Neuronal stem cell (in vitro differentiated cells): ENCODE measurements at places on chromosomes 7 and 10.
A peak's percentile ranks its signal among the peaks of the same experiment; 100 is the strongest.

DNA sequence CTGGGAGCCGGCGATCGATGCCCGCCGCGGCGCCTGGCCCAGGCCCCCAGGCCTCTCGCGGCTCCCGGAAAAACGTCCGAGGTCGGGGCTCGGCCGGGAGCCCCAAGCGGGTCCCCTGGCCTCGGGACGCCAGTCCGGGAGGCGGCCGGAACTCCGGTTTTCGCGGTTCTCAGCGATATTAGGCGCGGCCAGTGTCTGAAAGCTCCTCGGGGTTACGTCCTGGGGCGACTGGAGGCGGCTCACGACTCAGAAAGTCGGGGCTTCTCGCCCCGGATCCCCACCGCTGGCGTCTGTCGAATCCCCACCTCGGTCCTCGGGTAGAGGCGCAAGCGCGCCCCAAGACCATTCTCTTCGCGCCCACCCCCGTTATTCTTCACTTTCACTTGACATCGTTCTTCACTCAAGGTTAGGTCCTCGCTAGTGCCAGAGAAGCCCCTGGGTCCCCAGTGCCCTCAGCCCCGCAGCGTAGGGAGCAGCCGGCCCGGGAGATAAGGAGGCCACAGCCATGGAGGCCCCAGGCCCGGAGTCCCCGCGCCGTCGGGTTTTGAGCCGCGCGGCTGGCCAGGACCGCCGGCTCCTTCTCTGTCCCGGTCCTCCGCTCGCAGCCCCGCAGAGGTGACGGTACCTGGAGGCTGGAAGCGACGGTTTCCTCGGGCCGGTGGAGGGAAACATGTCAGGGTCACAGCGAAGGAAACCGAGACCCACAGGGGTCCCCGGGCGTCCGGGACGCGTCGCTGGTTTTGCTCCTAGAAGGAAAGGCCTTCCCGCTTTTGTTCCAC is 35.2 kb upstream of the EBLN1 start:
- peaks cover 30% of the 10 kb centered on the region for H3K27me3 ChIP-seq
- no peak overlapping the region for H3K27ac ChIP-seq
- H3K36me3 ChIP-seq, result no peaks in the 10 kb centered on the region
- peak overlapping the region; percentile 56 for H3K4me3 ChIP-seq
- no peaks in the 10 kb centered on the region for H3K4me1 ChIP-seq

DNA sequence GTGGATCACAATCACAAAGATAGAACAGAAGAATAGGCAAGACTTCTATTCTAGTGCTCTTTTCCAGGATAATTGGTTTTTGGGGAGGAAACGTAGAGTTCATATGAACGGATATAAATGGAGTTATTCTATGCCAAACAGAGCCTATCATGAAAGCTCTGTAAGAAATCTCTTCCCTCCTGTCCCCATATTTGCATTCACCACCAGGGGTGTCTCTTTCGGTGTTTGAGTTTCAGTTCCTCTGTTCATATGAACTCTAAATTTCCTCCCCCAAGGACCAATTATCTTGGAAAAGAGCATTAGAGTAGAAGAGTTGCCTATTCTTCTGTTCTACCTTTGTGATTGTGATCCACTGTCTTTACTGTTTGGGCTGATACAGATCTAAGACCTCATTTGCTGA is 48.3 kb upstream of the CDC14C start:
- H3K4me1 ChIP-seq, result no peaks in the 10 kb centered on the region
- no peak overlapping the region for H3K4me3 ChIP-seq
- H3K27me3 ChIP-seq, result no peaks in the 10 kb centered on the region
- H3K36me3 ChIP-seq, result no peaks in the 10 kb centered on the region

DNA sequence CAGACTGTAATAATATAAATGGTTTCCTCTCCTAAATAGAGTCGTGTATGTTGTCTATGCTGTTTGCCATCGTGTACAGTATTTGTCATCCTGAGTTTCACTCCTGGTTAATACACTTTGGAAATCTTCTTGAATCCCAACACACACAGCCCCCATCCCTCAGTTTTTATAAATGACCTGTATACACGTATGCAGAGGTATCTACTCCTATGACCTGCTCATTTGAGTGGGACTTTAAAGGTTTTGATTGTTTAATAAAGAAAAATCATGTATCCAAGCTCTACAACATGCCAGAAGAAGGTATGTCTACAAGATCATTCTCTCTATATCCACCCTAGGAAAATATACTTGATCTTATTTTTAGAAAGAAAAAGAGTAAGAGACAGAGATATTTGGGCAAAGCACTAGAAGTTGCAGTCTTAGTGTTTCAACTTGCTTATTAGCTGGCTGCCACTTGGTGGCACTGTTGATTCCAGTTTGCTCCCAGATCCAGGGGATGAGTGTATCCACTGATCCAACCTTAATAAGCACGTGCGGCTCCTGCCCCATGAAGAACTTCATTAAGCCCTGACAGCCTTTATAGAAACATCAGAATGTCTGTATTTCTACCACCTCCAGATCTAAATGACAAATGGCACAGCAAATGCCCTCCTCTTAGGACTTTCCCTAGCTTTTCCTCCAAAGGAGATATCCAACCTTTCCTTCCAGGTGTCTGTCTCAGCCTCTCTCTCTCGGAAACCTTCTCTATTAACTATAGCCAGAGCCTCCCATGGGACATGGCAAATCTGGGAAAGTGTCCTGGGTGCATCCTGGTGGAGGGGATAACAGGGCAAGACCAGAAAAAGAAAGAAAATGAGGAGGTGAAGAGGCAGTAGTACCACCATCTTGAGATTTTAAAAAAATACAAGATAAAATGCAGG is 181.6 kb upstream of the NEBL start:
- H3K27me3 ChIP-seq, result no peaks in the 10 kb centered on the region
- no peaks in the 10 kb centered on the region for H3K36me3 ChIP-seq
- no peaks in the 10 kb centered on the region for H3K4me1 ChIP-seq
- H3K4me3 ChIP-seq, result no peak overlapping the region
- H3K27ac ChIP-seq, result no peak overlapping the region
- peak; percentile 77 for DNase-seq

GRCh38 chr10:91924212-91925021 is 847 bp downstream of the BTAF1 start:
- peaks cover 3% of the 10 kb centered on the region for H3K4me1 ChIP-seq
- no peak for DNase-seq
- peak overlapping the region; percentile 85 for H3K4me3 ChIP-seq
- H3K36me3 ChIP-seq, result peaks cover 2% of the 10 kb centered on the region

- H3K27me3 ChIP-seq, result no peaks in the 10 kb centered on the region
- H3K36me3 ChIP-seq, result peaks cover 7% of the 10 kb centered on the region
- no peak for DNase-seq
- no peak overlapping the region for H3K4me3 ChIP-seq
- H3K4me1 ChIP-seq, result peaks cover 34% of the 10 kb centered on the region
Observed at GRCh38 chr10:44956226-44956625, 3.4 kb upstream of the RASSF4 start.

DNA sequence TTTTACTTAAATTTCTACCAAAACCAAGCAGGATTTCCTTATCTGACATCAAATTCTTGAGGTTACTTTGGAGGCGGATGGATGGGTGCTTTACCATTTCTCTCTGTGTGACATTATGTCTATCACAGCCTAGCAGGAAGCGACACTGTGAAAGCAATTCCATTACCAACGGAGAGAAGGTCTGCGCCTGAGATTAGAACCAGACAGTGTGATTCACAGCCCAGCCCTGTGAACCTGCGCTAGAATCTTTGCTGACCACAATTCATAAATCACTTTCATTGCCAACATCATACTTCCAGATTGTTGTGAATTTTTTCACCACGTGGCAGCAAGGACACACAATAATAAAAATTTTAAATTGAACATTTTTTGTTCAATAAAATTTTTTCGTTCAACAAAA is 126.5 kb downstream of the CUBN start:
- H3K4me1 ChIP-seq, result peaks cover 1% of the 10 kb centered on the region
- H3K27me3 ChIP-seq, result no peaks in the 10 kb centered on the region
- DNase-seq, result no peak
- no peak overlapping the region for H3K27ac ChIP-seq
- no peak overlapping the region for H3K4me3 ChIP-seq

DNA sequence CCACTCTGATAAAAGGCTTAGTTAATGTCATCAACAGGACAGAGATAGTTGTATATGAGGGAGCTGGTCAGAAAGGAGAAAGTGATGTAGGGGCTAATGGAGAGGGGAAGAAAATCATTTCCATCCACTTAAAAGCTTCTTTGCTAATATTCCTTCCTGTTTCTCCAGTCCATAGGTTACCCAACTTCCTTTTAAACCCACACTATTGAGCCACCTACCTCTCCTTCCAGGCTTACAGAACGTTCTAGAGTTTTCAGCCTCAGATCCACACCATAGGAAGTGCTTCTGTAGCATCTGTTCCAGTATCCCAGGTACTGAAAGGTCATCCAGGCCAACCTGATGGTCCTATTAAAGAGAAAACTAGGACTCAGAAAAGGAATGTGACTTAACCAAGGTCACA is 28.2 kb downstream of the STRIP2 start:
- H3K27ac ChIP-seq, result no peak overlapping the region
- DNase-seq, result no peak
- H3K27me3 ChIP-seq, result no peaks in the 10 kb centered on the region
- H3K4me3 ChIP-seq, result no peak overlapping the region
- H3K36me3 ChIP-seq, result peaks cover 99% of the 10 kb centered on the region

GRCh38 chr7:76259124-76260093 is 43.1 kb upstream of the HSPB1 start:
- H3K27ac ChIP-seq, result no peak overlapping the region
- DNase-seq, result no peak
- no peaks in the 10 kb centered on the region for H3K4me1 ChIP-seq
- H3K36me3 ChIP-seq, result no peaks in the 10 kb centered on the region

GRCh38 chr7:125834421-125834820 is 904.8 kb upstream of the POT1 start:
- no peak overlapping the region for H3K4me3 ChIP-seq
- H3K27ac ChIP-seq, result no peak overlapping the region
- H3K27me3 ChIP-seq, result no peaks in the 10 kb centered on the region
- no peaks in the 10 kb centered on the region for H3K4me1 ChIP-seq
- no peak for DNase-seq

DNA sequence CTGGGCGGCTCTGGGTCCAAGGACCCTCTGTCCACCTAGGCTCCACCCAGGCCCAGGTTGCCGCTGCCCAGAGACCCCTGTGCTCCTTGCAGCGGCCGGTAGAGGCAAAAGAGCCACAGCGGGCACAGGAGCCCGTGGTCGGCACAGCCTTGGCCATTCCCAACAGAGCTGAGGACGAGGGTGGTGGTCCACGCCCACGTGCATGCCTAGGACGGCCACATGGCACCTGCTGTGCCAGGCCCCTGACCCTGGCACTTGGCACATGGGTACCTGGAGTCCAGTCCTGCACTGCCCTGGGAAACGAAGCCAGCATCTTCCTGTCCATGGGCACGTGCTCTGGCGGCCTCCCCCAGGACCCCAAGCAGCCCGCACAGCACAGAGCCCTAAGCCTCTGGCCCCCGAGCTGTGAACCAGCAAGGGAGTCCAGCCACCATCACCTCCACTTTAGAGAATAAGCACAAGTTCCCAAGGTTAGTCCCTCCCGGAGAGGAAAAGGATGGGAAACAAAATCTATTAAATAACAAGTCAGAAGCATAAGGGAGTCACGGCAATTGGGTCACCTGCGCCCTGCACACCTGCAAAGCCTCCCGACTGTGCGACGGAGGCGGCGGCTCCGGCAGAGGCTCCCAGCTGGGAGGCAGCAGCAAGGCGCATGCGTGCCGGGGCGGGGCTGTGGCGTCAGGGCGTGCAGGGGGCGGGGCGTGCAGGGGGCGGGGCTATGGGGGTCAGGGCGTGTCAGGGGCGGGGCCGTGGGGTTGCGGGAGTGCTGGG is 59.1 kb downstream of the STK32C start:
- peak overlapping the region; percentile 40 for H3K4me3 ChIP-seq
- peak; percentile 36 for DNase-seq
- H3K4me1 ChIP-seq, result peaks cover 27% of the 10 kb centered on the region
- H3K27me3 ChIP-seq, result peaks cover 5% of the 10 kb centered on the region

DNA sequence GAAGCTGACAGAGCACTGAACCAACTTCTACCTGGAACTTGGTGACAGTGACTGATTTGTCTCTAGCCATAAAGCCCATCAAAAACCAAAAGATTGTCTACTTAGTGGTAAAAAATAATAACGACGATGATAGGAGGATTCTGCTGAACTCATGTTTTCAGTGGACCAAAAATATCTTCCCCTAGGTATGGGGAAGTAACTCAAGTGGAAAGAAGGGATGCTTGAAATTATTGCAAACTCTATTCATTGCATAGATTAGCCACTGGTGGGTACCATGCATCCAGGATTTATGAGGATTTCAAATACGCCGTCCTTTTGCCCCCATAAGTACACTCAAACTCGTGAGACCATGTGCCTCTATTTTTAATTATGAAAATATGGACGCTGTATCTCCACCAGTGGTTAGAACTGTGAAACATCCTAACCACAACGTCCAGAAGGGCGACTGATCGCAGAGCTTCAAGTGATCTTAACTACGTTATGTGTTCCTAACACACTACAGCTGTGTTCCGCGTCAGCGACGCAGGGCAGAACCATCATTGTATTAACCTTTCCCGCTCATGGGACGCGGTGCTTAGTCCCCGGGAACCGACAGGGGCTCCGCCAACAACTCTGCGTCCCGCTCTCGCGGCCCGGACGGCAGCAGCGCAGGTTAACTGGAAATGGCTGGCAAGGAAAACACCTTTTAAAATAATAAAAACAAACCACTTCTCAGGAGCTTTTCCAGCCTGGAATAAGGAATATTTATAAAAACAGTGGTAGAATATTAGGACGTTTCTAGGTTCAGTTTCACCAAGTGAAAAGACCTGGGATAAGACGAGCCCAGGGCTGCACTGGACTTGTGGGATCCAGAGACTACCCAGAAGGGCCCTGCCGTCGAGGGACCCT is 776 bp downstream of the PEX1 start:
- no peaks in the 10 kb centered on the region for H3K4me1 ChIP-seq
- H3K27ac ChIP-seq, result peak overlapping the region; percentile 49
- H3K36me3 ChIP-seq, result peaks cover 8% of the 10 kb centered on the region
- H3K4me3 ChIP-seq, result peak overlapping the region; percentile 99

- H3K36me3 ChIP-seq, result no peaks in the 10 kb centered on the region
- no peaks in the 10 kb centered on the region for H3K4me1 ChIP-seq
- no peak for DNase-seq
- no peak overlapping the region for H3K27ac ChIP-seq
- H3K27me3 ChIP-seq, result no peaks in the 10 kb centered on the region
Observed at GRCh38 chr7:28621369-28621841, 209.1 kb downstream of the CREB5 start.

GRCh38 chr7:48263311-48263650 is 92.0 kb downstream of the ABCA13 start:
- DNase-seq, result no peak
- H3K27ac ChIP-seq, result no peak overlapping the region
- no peak overlapping the region for H3K4me3 ChIP-seq
- H3K27me3 ChIP-seq, result no peaks in the 10 kb centered on the region
- no peaks in the 10 kb centered on the region for H3K4me1 ChIP-seq

- H3K27ac ChIP-seq, result no peak overlapping the region
- no peaks in the 10 kb centered on the region for H3K27me3 ChIP-seq
- no peak overlapping the region for H3K4me3 ChIP-seq
- DNase-seq, result no peak
Observed at GRCh38 chr10:72757732-72758131, 65.8 kb downstream of the MCU start.

GRCh38 chr10:14566498-14566897 is 208.2 kb downstream of the FAM107B start:
- DNase-seq, result no peak
- H3K27me3 ChIP-seq, result no peaks in the 10 kb centered on the region
- no peak overlapping the region for H3K27ac ChIP-seq
- H3K36me3 ChIP-seq, result peaks cover 23% of the 10 kb centered on the region
- peaks cover 20% of the 10 kb centered on the region for H3K4me1 ChIP-seq
- no peak overlapping the region for H3K4me3 ChIP-seq

GRCh38 chr10:23060918-23061317 is 34.5 kb upstream of the MSRB2 start:
- no peak overlapping the region for H3K27ac ChIP-seq
- H3K27me3 ChIP-seq, result no peaks in the 10 kb centered on the region
- no peaks in the 10 kb centered on the region for H3K36me3 ChIP-seq
- H3K4me1 ChIP-seq, result peaks cover 1% of the 10 kb centered on the region
- DNase-seq, result no peak
